Pons (tissue), 1 donor: ENCODE measurements at places on chromosomes 16 and 17.

- DNase-seq: no peak
These were observed 216.9 kb downstream of the HAPSTR1 start for GRCh38 chr16:9308356-9308801.

- no peak for DNase-seq
These were observed 86.1 kb upstream of the HSBP1 start for GRCh38 chr16:83721676-83722075.

GRCh38 chr17:37461668-37462067 is 28.0 kb upstream of the DUSP14 start:
- no peak for DNase-seq

GRCh38 chr17:17403899-17404576 is 72.8 kb upstream of the MED9 start:
- DNase-seq: peak; percentile 26

DNA sequence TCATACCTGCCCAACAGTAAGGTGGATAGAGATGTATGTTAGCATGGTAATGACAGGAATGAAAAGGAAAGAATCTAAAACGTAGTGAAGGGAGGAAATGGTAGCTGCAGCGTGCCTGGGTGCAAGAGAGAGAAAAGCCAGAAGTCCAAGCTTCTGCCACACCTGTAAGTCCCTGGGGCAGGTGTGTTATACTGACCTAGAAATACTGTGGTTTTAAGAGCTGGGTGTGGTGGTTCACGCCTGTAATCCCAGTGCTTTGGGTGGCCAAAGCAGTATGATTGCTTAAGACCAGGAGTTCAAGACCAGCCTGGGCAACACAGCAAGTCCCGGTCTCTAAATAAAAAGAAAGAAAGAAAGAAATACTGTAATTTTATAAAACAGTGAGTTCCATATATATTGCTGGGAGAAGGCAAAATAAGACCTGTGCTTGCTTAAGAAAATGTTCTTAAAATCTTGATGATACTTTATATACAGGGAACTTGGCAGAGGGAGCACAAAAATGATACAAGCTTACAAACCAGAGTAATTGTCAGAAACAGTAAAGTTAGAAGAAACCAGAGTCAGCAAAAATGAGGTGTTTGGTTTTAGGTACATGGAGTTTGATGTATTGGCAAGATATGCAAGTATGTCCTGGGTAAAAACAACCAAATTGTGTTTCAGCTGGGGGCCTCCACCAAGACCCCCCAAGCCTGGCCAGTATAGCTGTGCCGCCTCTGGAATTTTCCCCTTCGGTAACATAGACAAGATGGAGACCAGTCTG is 6.6 kb downstream of the ALOX12 start:
- no peak for DNase-seq

GRCh38 chr16:58417600-58417999 is 25.3 kb downstream of the GINS3 start:
- DNase-seq: no peak

DNA sequence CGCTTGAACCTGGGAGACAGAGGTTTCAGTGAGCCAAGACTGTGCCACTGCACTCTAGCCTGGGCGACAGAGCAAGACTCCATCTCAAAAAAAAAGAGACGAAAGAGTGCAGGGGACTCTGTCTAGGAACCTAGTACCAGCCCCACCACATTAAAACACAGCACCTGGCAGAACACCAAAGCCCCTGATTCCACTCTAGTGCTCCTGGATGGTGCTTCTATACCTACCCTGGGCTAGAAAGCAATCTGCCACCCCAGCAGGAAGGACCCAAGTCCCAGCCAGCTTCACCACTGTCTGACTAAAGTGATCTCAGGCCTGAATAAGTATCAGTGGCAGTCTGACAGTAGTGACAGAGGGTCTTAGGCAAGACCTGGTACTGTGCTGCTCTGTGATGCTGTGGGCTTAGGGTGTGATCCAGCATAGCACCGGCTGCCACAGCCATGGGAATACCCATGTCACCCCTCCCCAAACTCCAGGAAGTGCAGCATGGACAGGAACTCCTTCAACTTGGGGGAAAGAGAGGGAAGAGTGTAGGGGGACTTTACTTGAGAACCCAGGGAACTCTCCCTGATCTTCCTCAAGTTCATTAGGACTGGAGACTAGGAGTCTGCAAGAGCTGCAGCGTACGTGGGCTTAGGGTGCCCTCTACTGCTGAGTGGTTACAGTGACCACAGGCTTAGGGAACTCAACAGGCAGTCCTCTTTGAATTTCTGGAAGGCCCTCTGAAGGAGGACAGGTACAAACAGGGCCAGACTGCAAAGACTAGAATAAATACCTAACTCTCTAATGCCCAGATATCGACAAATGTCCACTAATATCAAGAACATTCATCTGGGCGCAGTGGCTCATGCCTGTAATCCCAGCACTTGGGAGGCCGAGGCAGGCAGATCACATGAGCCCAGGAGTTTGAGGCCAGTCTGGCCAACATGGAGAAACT is 30.0 kb upstream of the RNF43 start:
- DNase-seq: peak; percentile 66

DNA sequence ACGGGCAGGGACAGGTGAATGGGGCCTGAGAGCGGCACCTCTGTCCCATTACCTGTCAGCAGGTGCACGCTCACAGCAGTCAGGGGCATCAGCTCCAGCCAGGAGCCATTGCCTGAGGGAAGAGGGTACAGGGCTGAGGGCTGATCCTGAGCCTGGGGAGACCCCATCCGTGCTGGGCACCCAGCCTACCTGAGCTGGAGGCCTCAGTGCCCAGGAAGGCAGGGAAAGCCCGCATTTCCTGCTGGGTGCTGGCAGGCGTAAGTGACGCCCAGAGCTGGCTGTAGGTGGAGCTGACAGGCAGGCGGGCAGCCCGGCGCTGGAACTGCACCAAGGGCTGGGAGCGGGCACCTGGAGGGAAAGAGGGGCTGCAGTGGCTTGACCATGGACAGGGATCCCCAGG is 7.4 kb downstream of the FAM171A2 start:
- no peak for DNase-seq

DNA sequence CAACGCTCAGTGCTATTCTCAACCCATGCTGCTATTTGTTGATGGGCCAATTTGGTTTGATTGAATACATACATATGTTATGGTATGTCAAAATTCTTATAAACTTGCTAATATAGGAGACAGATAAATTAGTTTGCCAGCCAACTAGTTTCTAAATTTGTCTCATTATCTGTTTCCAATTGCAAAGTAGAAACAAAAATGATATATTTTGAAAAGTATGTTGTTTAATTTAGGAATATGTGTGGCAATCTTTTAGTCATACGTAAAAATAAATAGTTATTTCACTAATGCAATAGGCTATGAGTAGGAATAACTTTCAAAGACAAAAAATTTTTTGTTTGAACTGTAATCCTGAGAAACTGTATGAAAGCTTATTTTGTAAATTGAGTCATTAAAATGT is 210.6 kb upstream of the KCNJ16 start:
- DNase-seq: no peak

DNA sequence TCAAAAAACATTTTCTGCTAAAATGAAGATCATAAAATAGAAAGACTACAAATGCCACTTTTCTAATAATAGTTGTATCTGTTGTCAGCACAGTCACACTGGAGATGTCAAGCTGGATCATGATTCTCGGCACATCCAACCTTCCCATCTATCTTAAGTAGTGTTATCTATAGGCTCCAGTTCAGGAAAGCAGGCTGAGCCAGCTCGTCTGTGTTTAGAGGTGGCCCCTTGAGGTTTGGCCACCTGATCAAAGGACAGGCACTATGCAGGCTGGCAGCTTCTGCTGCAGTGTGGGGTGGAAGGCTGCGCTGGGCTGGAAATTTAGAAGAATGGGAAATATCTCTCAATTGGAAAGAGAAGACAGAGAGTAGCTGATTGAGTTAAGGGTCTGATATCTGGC is 32.4 kb downstream of the SMYD4 start:
- no peak for DNase-seq

- DNase-seq: no peak
These were observed 26.6 kb downstream of the LASP1 start for GRCh38 chr17:38896346-38896954.

GRCh38 chr16:2251296-2252111 is at the start of gene ECI1:
Gene ECI1, minus strand, starts transcription at chr16:2251587. Its CDS starts 21 bp downstream, at chr16:2251566.
- peak; percentile 91 for DNase-seq

- peak; percentile 24 for DNase-seq
These were observed 10.6 kb upstream of the SCN4A start for GRCh38 chr17:63983320-63983719.

- DNase-seq: no peak
These were observed 296.6 kb downstream of the NPIPA8 start for GRCh38 chr16:18039931-18040330.

DNA sequence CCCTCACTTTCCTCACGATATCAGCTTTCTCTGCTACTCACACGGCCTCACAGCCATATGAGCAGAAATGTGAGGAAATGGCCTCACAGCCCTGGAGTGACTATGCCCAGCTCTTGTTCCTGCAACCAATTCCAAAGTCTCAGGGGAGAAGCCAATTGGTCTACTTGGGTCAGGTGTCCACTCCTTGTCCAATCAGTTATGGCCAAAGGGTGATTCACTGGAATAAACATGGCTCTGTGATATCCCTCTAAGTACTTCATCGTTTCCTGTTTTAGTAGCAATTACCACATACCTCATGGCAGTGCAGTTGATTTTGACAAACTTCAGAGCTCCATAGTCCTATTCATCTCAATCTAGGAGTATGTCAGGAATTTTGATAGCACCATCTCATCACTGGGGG is 195.4 kb downstream of the KATNIP start:
- no peak for DNase-seq

- no peak for DNase-seq
These were observed 685 bp upstream of the PSMD3 start for GRCh38 chr17:39979893-39980350.

GRCh38 chr16:48540222-48540900 is 69.6 kb downstream of the N4BP1 start:
- no peak for DNase-seq

GRCh38 chr17:27485125-27485524 is 28.9 kb downstream of the KSR1 start:
- no peak for DNase-seq

GRCh38 chr17:327296-327695 is 25.3 kb downstream of the RPH3AL start:
- DNase-seq: no peak

- no peak for DNase-seq
These were observed 53.3 kb downstream of the USP22 start for GRCh38 chr17:20989481-20989880.

- DNase-seq: no peak
These were observed 67.1 kb downstream of the MGAT5B start for GRCh38 chr17:76935331-76935730.

GRCh38 chr17:40464392-40464855 is 21.2 kb downstream of the IGFBP4 start:
- no peak for DNase-seq

DNA sequence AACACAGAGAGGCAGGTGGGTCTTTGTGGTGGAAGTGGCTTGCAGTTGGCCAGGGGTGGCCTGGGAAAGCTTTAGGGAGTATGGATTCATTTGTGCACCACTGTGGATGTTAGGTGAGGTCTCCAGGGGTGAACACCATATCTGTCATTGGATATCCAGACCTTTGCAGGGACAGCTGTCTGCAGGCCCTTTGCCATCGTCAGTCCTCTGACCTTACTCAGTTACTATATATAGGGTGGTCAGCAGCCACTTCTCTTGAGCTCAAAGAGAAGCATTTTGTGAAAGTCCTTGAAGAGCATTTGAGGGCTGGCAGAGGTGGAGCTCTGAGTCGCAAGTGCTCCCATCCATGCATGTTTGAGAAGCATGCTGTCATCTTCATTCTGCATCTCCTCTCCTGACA is 40.4 kb downstream of the TMEM11 start:
- no peak for DNase-seq

- DNase-seq: no peak
These were observed 46.9 kb upstream of the HNF1B start for GRCh38 chr17:37791447-37792399.

- no peak for DNase-seq
These were observed 18.8 kb downstream of the LGALS3BP start for GRCh38 chr17:78960928-78961327.

DNA sequence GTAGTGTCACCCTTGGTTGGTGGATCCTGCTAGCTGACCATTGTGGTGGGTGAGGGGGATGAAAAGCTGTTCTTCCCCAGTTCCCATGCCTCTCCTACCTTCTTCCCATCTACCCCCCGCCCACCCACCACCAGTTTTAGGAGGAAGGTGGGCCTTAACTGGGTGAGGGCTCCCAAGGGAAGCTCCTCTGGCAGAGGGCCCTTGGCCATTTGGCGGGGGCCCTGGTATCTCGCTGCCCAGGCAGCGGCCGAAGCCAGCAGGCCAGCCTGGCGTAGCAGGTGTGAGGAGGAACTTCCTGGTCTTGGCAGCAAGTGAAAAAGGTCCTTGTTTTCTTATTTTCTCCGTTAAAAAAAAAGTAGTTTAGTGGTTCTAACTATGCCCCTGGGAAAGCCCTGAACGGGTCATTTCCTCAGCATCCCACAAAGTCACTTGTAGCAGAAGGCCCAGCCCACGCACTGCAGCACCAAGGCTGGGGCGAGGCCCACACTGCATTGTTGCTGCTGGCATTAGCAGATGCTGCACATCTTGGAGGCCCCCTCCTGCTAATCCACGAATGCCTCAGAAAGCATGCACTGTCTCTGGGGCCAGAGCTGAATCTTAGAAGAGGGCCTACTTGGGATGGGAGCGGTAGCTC is 72.5 kb downstream of the MPRIP start:
- no peak for DNase-seq

- DNase-seq: no peak
These were observed 158.3 kb upstream of the KCNJ16 start for GRCh38 chr17:69916761-69917160.

DNA sequence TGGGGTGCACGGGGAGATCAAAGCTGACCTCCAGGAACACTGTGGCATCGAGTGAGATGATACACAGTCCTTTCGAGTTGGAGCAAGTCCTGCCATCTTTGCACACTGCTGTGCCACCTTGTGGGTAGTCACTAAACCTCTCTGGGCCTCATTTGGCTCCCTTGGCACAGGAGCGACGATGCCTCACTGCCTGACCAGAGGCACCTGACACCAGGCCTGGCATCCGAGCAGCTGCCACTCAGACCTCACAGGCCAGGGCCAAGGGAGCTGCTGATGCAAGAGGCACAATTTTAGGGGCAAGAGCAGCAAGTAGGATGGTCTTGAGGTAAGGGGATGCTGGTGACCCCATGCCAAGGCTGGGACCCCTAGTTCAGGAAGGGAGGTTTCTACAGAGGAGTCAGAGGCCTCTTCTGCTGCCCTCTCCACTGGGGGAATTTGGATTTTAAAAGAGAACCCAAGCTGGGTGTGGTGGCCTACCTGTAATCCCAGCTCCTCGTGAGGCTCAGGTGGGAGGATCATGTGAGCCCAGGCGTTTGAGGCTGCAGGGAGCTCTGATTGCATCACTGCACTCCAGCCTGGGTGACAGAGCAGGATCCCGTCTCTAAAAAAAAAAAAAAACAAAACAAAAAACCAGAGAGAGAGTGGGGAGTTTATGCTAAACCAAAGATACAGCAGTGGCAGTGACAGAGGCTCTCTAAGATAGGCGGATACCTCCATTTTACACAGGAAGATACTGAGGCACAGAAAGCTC is 6.7 kb upstream of the ADGRG1 start:
- DNase-seq: no peak

- DNase-seq: peak; percentile 34
These were observed 32.1 kb downstream of the IST1 start for GRCh38 chr16:71927383-71927782.

GRCh38 chr17:6571452-6571781 is 15.1 kb upstream of the PITPNM3 start:
- DNase-seq: no peak
